Osteoblast (primary cell): ENCODE measurements at places on chromosomes 2 and 18. TPM values are rescaled to one million over a fixed set of nuclear protein-coding genes. Genes with fewer than 3 reads are reported as not detected.

GRCh38 chr2:108271691-108272253, 16.9 kb upstream of the SULT1C2 start:
- peak; percentile 91 for DNase-seq

SNED1 gene
- 94.8 and 127 TPM in 2 replicates for total RNA-seq

GRCh38 chr2:142710336-142710735, 167.1 kb upstream of the KYNU start:
- no peak for DNase-seq

CD8A gene
- not detected in 2 replicates for total RNA-seq

GNLY gene
- total RNA-seq: not detected in 2 replicates

IL18RAP gene
- total RNA-seq: not detected in 2 replicates

DNA sequence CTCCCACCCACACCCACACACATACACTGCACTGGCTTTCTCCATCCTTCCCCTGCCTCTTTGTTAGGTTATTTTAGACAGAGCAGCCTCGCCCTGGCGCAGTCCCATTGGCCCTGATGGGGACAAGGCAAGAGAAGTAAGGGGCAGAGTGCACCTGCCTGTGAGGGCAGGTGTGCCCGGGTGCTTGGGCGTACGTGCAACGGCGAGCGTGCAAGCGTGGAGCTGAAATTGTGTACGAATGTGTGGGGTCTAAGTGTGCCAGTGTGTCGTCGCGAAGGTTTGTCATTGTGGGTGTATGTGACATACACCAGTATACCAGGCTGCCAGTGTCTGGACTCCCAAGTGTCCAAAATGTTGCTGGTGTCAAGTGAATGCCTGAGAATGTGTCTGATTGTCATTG, 544 bp downstream of the LRATD1 start:
- DNase-seq: peak; percentile 72

GRCh38 chr18:23495723-23496440, 7.4 kb upstream of the RMC1 start:
- DNase-seq: no peak

DNA sequence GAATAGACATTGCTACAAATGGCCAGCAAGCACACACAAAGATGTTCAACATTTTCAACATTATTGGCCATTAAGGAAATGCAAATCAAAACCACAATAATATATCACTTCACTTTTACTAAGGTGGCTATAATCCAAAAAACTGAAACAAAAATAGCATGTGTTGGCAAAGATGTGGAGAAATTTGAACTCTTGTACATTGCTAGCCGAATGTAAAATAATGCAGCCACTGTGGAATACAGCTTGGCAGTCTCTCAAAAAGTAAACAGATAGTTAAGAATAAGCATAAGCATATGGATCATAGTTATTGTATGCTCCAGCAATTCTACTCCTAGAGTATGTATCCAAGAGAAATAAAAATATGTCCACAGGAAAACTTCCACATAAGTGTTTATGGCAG, 192.5 kb downstream of the EN1 start:
- no peak for DNase-seq

HTR2B gene
- total RNA-seq: 2.9 and 5.3 TPM in 2 replicates

DNA sequence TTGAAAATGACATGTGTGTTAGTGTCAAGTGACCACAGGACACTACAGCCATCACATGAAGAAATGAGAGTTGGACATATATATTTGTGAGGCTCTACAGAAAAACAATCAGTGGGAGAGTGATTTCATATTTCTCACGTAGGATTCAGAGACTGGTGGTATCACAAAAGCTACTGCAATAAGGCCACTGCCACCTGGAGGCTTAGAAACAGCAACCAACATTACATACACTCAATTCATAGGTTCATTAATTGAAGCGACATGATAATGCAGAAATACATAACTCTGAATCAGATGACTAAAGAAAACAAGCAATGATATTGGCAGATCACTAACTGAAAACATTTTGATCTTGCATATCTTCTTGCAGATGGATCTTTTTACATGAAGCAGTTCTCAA, 248.1 kb upstream of the KLHL14 start:
- DNase-seq: no peak
